ENCODE measurements at places on chromosomes 7 and 10.

- no peak for DNase-seq
Measured at GRCh38 chr7:157622000-157622399, 285.2 kb downstream of the DNAJB6 start.

DNA sequence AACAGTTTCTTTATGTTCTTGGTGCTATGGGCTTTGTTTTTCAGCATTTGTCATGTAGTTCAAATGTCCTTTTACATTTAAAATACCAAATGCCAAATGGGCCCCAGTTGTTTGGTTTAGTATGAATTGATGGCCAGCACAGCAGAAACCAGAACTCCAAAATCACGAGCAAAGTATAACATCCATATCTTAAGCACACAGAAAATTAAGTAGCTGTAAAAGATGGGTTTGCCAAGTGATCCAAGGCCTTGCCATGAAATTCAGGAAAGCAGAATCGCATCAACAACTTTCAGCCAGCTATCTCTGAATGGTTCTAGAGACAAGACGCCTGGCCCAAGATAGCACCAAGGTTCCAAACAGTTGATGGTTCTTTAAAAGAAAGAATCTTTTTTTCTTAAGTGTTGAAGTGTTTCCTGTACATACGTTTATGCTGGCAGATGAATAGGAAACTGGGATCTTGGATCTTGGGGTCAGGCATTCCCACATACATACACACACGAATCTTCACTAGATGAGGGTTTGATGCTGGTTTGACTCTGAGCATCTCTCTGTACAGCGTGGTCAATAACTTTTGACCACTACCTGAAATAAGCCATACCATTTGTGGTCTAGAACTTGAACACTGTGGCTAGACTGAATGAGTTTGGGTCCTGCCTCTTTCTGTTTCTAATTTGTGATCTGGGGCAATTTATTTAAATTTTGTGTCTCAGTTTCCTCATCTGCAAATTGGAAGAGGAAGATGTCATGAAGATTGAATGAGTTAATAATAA lies 711.8 kb downstream of the KCNMA1 start:
- DNase-seq = no peak

DNA sequence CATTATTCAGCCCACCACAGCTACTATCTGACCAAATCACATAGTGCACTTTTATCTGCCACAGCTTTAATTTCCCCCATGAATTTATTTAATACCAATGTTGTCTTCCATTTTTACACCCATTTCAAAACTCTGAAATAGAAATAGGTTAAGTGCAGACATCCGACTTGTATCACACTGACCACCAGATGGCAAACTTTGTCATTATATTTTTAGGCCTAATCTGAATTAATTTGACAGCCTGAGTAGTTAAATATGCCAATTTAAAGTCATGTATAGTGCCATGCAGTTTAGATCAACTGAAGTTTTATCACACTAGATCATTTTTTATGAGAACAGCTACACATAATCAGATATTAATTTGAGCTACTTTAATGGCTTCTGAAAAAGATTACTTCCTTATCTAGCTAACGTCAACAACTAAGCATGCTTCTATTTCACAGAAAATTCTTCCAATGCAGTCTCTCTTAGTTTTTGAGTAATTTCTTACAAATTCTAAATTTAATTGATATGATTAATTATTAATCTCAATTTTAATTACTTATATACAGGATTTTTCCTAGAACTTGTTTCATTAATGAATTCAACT lies 566.4 kb downstream of the GFRA1 start:
- DNase-seq = no peak

DNA sequence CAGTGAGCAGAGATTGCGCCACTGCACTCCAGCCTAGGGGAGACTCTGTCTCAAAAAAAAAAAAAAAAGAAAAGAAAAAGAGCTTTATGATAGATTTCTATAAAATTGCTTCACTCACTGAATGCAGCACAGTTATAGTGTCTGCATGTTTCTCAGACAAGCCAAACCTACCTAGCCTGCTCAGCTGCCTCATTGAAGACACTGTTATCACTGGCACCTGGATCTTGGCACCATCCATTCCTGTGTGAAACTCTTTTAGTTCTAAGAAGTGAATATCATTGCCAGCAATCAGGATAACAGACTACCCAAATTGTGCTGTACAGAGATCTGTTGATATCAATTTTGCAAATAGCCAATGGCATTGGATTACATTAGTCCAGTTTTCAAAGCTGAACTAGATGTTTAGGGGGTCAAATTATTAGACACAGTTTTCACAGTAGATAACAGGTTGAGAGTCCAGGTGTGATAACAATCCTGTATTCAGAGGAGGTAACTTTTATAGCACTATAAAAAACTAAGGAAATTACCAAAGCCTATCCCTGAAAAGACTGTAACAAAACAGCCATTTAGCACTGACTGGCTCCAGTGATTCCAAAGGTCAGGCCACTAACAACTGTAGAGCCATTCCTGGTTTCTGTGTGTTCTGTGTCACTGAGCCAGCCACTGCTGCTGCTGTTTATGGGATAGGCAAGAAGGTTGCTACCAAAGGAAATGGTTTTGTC lies 17.1 kb downstream of the PDSS1 start:
- DNase-seq = no peak

DNA sequence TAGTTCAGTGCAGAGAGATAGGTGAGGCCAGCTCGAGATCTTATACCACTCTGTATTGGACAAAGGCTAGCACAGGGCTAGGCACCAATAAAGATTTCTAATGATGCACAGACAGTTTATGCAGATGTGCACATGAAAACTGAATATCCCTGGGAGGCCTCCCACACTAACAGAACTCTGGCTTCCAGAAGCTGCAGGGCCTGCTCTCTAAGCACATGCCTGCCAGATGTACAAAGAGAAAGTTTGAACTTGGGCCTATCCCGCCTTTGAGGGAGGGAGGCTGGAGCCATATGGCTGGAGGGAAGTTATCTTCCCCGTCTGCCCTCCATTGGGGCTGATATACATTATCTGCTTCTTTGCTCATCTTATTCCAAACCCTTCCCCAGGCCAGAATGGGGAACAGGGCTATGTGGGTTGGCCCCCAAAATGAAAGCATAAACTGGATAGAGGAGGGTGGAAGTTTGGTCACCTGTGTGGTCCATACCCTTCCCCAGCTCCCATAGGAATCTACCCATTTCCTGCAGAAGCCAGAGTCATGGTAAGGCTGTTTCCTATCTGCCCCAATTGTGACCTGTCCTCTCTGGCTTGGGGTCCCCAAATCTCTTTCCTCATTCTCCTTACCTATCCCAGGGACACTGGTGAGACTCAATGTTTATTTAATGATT lies 3.8 kb downstream of the KAZALD1 start:
- no peak for DNase-seq

DNA sequence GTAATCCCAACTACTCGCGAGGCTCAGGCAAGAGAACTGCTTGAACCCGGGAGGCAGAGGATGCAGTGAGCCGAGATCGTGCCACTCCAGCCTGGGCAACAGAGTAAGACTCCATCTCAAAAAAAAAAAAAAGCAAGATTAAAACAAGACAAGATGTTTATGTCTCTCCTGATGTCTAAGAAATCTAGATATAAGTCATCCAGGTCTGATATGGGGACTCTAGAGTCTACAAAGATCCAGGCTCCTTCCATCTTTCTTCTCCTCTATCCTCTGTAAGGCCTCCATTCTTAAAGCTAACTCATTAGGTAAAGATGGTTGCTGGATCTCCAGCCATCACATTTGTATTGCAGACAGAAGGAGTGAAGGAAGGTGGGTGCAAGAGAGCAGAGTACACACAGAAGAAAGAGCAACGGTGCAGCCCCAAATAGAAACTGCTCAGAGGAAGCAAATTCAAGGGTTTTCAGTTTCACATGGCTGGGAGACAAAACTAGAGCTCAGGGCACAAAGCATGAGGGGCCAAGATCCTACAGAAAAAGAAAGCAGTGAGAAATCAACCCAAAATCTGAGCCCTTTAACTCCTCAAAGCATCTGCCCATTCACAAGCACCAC lies 57.6 kb downstream of the USP6NL start:
- peak; percentile 42 for DNase-seq

GRCh38 chr7:53504914-53505313 lies 469.5 kb downstream of the POM121L12 start:
- no peak for DNase-seq

GRCh38 chr10:6062101-6062771 lies at the start of gene IL2RA:
Gene IL2RA (minus strand): TSS chr10:6062367. CDS start chr10:6062151, 216 bp downstream.
- DNase-seq = peak; percentile 88

GRCh38 chr10:32650246-32650655 lies 204.3 kb downstream of the CCDC7 start:
- no peak for DNase-seq

DNA sequence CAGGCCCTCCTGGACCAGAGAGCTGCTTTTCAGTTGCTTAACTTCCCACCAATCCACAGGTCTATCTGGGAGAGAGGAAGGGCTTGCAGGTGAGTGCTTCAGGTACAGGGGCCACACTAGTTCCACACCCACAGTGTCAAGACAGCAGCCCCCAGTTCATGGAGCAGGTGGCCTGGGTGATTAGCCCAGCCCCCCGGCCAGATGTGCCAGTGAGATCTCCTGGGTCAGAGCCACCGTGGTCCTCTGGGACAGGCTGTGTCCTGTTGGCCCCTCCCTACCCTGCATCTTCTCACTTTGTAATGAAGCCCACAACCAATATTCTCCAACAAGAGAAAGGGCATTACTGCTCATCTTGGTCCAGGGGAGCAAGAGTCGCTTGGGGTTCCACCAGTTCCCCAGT lies 30.6 kb downstream of the DRGX start:
- no peak for DNase-seq

DNA sequence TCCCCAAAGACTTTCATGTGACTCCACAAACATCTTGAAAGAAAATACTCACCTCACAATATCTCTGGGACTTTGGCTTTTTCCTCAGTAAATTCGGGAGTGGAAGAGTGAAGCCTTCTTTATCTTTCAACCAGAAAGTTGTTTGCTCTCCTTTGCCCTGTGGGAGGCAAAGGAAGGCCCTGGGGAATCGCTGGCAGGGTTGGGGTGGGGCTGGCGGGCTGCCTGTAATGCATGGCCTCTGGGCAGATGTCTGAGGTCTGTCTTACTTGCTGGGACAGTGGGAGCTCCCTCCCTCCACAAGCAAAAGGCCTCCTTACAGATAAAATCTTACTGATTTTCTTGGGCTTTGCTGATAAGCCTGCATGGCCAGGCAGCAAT lies 24.9 kb downstream of the TECTB start:
- DNase-seq = no peak

DNA sequence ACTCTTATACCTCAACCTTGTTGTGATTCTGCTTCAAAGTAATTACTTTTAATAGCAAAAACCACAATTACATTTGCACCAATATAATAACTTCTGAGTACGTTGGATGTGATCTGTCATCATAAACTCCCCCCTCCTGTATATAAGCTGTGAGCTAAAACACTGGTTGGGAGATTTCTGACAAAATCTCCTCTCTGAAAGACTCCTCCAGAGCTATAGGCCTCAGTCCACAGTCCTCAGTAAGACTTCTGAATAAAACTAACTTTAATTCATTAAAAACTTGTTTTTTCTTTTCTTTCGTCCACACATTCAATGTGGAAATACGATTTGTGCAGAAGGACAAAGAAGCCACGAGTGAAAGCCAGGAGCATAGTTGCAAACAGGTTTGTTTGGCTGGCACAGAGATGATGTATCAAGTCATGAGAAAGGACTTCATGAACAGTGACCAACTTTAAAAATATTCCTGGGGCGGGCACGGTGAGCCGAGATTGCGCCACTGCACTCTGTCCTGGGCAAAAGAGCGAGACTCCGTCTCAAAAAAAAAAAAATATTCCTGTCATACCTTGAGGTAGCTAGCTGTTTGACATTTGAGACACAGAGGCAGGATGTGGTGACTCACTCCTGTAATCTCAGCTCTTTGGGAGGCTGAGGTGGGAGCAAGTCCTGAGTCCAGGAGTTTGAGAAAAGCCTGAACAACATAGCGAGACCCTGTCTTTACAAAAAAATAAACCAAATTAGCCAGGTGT lies 91.1 kb upstream of the ARHGAP21 start:
- DNase-seq = no peak

DNA sequence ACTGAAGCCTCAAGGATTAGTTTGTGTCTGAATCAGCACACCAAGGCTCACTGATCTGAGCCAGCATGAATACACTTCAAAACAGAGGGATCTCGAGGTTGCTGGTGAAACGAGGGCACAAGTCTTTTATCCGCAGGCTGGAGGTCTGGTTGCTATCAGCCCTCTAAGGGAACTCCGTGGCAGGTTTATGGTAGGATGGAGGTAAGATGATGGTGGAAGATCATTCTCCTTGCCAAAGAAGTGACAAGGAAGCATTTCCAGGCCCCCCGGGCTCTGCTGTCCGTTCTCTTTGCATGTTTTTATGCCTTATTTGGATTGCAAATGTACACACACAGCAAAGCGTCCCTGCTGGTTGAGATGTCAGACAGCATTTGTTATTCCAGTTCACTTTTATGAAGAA lies 268.3 kb downstream of the ARHGAP12 start:
- DNase-seq = no peak

DNA sequence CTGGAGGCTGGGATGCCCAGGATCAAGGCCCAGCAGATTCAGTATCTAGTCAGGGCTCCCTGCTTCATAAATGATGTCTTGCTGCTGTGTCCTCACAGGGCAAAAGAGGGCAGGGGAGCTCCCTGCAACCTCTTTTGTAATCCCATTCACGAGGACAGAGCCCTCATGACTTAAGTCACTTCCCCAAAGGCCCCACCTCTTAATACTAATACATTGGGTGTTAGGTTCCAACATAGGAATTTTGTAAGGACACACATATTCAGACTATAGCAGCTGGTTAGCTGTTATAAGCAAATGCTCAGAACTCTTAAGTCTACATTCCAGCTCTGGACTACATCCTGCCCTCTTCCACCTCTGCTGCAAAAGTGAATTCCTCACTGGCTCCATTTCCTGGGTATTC lies 63.0 kb downstream of the VOPP1 start:
- no peak for DNase-seq

DNA sequence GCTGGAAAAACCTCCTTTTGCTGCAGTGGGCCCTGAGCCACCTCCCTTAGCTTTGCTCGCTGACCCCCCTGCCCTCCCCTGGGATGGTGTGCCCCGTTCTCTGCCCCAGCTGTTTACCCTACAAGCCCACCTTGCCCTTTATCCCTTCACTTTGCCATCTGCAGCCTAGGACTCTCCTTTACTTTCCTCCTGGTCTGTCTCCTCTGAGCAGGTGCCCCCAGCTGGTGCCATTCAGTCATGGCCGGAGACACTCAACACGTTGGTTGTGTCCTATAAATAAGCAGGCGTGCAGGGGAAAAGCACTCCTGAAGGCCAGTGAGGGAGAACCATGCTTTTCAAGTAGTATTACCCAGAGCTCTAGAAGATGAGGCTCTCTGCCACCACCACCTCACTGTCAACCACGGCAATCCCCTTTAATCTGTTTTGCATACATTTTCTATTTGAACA lies 6.1 kb downstream of the RASSF4 start:
- DNase-seq = no peak

- DNase-seq = no peak
Measured at GRCh38 chr7:69912141-69912540, 313.9 kb downstream of the AUTS2 start.

All from activated CD4-positive, alpha-beta T cell treated with anti-CD3 and anti-CD28 coated beads, Interleukin-2, Interleukin-4, amounts not matched to agents 100 ng/mL and 50 ng/mL, durations not matched to agents 16 hours and 8 hours (primary cell).